ENCODE measurements at places on chromosomes 4 and X.

- peak; percentile 35 for DNase-seq
Measured at GRCh38 chrX:10636337-10636736, 16.0 kb upstream of the MID1 start.

GRCh38 chr4:4418676-4419390, 31.9 kb downstream of the NSG1 start:
- no peak for DNase-seq

GRCh38 chr4:97150966-97151365, 992.3 kb downstream of the STPG2 start:
- no peak for DNase-seq

- no peak for DNase-seq
Measured at GRCh38 chrX:129144172-129145038, 378.9 kb downstream of the SMARCA1 start.

- no peak for DNase-seq
Measured at GRCh38 chrX:14051416-14051815, 21.7 kb upstream of the GEMIN8 start.

DNA sequence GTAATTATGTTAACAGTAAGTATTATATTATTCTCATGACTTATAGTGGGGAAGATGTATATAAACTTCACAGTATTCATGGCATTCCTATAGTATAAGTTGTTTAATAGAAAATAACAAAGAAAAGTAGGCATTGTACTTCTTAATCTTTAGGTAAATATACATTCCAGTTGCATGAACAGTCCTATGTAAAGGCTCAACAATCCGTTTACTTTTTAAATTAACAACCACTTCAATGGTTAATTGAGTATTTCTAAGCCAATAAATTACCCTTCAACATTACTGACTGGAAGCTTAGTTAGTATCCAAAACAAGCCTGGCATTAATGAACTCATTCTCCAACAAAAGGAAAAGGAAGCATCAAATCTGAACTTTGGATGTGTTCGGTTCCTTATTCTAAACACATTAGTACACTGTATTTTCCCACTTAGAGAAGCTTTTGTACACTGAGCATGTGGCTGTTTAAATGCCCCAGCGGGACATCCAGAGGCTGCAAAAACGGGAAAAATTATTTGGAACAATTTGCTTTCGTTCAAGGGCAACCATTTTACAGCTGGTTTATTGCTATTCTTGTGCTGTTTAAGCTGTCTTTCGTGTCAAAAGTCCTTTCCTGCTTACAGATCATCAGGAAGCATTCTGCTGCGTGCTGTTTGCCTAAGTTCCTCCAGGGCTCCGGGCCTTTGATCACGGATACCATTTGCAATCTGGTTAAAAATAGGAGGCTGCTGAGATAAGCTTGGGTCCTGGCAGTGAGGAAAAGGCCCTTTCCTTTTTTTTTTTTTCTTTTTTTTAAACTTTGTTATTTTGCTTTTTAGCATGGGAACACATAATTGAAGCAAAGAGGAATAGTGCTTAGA, 460.3 kb downstream of the SPRY1 start:
- no peak for DNase-seq

GRCh38 chrX:1325515-1326116, 11.0 kb upstream of the IL3RA start:
- no peak for DNase-seq

DNA sequence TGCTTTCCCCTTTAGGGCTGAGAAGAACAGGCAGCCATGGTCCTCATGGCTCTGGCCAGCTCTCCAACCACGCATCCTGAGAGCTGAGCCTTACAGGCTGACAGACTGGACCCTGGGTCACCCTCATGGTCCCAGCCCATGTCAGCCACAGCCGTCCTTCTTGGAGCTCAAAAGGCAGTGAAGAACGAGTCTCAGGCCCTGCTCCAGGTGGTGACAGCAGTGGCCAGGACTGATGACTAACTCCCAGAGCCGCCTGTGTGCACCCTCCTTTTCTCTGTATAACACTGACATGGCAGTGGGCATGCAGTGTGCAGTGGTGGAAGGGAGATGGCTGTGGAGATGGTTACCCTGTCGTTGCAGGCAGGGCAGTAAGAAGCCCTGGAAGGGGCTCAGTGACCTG, 10.3 kb upstream of the DUSP9 start:
- no peak for DNase-seq

GRCh38 chr4:12499693-12500092, 984.4 kb downstream of the RAB28 start:
- no peak for DNase-seq

DNA sequence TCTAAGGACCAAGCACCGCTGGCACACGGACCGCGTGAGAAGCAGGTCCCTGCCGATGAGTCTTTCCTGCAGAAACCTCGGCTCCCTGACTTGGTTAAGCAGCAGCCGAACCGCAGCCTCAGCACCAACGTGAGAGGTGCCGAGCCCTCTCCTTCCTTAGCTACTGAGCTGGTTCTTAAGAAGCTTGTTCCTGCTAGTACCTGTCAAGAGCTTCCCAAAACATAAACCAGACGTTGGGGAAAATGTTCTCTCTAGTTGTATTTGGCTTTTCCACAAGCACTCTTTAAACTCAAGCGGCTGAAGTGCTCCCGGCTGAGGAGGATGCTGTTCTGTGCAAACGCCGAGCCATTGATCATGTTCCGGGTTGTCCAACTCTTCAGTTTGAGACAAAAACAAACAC, 29.3 kb upstream of the TLR3 start:
- DNase-seq: no peak

- DNase-seq: no peak
Measured at GRCh38 chr4:16725252-16725651, 173.2 kb downstream of the LDB2 start.

DNA sequence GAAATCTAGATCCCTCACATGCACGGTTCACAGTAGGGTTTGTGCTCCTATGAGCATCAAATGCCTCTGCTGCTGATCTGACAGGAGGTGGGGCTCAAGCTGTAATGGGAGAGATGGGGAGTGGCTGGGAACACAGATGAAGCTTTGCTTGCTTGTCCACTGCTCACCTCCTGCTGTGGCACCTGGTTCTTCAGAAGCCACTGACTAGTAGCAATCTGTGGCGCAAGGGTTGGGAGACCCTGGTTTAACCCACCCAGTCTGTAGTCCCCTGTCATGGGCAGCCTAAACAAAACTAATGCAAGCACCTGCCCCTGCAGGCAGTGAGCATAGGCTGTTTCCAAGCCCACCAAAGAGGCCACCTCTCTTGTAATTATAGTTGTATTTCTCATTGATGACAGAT, 116.6 kb downstream of the SHOX start:
- DNase-seq: no peak

- DNase-seq: no peak
Measured at GRCh38 chr4:106864231-106864630, 171.9 kb downstream of the DKK2 start.

DNA sequence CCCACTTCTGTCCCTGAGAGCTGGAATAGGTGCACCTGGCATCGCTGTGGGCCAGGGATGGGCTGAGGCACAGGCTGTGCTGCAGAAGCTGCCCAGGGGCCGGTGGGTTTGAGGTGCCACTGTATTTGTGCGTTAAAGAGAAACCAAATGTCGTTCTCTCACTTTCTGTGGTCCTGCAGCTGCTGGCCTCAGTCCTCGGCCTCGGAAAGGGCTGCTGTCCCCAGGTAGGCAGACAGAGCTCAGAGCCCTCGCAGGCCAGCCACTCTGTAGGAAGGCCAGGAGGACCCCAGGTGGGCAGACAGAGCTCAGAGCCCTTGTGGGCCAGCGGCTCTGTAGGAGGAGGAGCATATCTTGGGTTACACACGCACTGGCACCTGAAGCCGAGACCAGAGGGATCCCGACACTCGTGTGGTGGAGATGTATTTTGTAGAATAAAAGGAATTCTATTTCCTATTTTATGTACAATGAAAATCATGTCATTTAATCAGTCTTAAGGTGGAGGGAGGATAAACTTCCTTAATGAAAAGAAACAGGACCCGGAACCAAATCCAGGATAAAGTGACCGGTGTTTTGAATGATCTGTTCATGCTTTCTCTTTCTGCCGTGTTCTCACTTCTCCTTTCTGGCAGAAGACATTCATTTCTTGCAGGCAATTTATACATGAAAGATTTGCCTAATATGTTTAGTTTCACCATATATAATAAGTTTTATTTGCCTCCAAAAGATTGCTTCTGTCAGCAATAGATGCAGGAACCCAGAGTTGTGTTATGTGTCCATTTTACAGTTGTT, 54.4 kb upstream of the HGFAC start:
- no peak for DNase-seq

DNA sequence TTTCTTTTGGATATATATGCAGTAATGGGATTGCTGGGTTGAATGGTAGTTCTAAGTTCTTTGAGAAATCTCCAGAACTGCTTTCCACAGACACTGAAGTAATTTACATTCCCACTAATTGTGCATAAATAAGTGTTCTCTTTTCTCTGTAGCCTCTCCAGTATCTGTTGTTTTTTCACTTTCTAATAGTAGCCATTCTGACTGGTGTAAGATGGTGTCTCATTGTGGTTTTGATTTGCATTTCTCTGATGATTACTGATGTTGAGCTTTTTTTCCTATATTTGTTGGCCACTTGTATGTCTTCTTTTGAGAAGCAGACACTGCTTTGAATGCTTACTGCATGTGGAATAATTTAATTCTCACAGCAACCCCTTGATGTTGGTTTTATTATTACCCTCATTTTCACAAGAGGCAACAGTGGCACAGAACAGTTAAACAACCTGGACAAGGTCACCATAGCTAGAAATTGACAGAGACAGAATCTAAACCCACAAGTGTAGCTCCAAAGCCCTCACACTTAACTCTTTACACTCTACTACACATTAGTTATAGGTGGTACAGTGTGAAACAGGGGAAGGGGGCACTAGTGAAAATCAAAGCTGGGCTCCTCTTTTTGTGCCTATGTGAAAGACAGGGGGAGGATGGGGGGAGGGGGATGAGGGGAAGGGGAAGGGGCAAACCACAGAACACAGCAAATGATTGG, 96.1 kb downstream of the REELD1 start:
- DNase-seq: no peak

DNA sequence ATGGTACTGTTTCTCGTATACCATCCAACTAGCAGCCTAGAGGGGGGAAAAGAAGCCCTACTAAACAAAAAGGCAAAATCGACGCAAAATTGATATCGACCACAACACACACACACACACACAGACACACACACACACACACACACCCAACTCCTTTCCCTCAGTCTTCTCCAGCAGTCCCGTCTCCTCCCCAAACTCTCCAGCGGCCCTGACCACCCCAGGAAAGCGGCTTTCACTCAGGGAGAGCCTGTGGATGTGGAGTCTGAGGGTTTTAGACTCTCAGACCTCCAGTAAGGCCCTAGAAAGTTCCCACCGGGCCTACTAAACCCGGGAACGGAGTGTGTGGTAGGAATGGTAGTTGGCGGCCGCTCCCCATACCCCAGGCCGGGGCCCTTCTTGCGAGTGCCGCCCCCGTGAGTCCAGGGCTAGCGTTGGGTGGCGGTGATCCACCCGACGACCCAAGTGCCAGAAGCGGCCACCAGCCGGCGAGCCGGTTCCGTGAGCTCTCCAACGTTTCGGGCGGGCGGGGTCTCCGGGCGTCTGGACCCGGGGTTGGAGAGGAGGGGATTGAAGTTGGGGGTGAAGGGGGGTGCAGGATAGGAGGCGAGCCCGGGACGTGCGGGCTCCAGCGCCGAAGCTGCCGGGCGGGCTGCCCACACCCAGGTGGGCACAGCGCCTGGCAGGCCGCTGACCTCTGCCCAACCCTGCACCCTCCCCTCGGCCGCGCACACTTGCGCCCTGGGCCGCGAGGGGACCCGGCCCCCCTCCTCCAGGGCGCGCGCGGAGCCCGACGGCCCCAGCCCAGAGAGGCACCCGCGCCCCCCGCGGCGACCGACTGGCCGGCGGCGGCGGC, 13.7 kb downstream of the ARX start:
- DNase-seq: no peak

GRCh38 chr4:187732524-187732923, 263.0 kb upstream of the ZFP42 start:
- DNase-seq: no peak
